ENCODE measurements at places on chromosomes 2 and 18.

- ATAC-seq, result no peak
Observed at GRCh38 chr2:23624378-23624777, 239.4 kb downstream of the KLHL29 start.

DNA sequence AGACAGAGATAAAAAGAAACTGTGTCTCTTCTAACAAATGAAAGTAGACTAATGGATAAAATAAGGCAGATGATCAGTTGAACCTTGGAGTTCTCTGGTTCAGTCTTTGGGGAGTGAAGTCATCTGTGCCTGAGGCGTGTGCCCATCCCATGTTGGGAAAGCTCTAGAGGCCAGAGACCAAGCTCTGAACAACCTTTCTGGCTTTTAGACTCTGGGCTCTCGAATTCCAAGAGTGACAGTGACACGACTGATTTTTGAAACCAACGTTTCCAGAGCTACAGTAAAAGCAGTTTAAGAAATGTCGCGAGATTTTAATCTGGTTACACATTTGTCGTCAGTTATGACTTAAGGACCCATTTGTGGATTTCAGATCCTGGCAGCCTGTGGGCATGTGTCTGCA is 83.7 kb upstream of the APCDD1 start:
- no peak for ATAC-seq

DNA sequence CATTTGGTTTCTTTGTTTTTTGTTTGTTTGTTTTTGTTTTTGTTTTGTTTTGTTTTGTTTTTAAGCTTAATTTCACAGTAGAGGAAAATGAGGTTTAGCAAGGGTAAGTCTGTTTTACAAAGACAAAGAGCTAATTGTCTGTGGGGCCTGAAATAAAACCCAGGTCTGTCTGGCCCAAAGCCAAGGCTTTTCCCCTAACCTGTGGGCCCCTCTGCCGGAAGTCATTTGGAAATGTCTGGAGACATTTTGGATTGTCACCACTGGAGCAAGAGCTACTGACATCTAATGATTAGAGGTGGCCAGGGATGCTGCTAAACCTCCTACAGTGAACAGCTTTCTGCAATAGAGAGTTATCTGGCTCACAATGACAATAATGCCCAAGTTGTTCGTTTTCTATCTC is 167.2 kb downstream of the MAP2 start:
- ATAC-seq, result no peak

GRCh38 chr2:37415128-37415820 is 70.8 kb downstream of the QPCT start:
- peak; percentile 72 for ATAC-seq

- no peak for ATAC-seq
Observed at GRCh38 chr2:5410991-5411700, 281.0 kb upstream of the SOX11 start.

- ATAC-seq, result no peak
Observed at GRCh38 chr2:30454571-30454970, 7.5 kb downstream of the LCLAT1 start.

DNA sequence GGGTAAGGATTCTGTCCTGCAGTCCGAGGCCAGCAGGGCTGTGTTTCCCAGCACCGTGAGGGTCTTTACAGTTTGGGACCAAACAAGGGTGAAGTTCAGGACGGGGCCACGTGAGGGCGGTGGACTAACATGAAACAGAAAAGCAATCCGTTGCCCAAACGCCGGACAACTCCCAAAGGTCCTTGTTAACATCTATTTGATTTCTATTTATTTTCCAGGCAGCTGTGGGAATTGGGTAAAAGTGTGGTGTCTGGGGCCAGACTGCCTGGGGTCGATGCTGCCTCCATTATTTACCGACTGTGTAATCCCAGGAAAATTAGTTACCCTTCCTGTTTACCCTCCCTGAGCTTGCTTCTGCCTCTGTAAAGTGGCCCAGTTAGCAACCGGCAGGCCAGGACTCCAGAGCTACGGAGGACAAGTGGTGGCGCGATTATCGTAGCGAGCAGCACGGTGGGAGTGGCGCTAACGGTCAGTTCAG is 66.3 kb upstream of the TCF7L1 start:
- ATAC-seq, result peak; percentile 89

GRCh38 chr18:74290794-74291471 is 830 bp downstream of the CYB5A start:
- ATAC-seq, result no peak

- no peak for ATAC-seq
Observed at GRCh38 chr2:236968101-236968879, 117.4 kb upstream of the COPS8 start.

DNA sequence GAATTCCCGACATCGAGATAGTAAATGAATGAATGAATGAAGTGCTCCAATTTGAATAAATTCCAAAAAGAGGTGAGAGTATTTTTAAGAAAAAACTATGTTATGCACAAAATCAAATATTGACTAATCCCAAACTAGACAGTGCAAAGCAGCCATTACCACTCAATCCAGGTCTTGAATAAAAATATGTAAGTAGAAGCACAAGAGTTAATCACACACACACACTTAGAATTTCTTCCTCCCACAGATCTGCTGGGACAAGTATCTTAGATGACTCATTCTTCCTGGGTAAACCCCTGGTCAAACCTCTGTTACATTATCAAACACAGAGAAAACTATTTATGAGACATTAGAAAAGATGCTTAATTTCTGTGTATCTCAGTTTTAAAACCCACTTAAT is 102.0 kb downstream of the PLA2R1 start:
- peak; percentile 98 for ATAC-seq

DNA sequence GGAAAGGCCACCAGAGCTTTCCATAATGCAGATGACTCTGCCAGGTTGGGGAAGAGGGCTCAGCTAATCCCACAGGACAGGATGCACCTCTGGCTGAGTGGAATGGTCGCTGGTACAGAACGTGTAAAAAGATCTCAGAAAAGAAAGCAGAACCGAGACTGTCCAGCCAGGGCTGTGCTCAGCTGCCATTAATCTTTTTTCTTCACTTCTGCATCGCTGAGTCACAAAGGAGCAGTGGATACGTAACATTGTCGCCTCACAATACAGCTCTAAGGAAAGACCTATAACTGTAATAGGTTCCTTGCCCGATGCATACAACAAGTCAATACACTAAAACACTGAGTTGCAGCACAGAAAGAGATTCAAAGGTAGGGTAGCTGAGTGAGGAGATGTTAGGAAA is 354.2 kb downstream of the EN1 start:
- ATAC-seq, result no peak

GRCh38 chr2:133054297-133054696 is 384.3 kb upstream of the LYPD1 start:
- ATAC-seq, result no peak

GRCh38 chr2:204437815-204438756 is 107.2 kb upstream of the PARD3B start:
- ATAC-seq, result no peak

DNA sequence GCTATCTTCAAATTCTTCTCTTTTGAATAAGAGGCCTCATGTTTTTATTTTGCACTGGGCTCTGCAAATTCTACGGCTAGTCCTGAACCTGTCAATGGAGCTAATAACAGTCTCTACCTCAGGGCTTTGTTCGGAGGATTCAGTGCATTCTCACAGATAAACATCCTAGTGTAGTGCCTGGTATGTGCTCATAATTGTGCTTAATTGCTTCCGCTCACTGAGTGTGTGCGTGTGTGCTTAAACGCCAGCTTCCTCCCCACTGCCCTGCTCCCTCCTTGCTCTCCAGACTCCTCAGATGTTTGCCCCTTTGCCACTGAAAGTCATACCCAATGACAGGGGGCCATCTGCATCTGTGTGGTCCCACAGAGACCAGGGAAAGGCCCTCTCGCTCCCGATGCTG is 6.7 kb downstream of the GYPC start:
- ATAC-seq, result no peak

GRCh38 chr18:59980188-59980637 is 80.4 kb downstream of the PMAIP1 start:
- ATAC-seq, result no peak

DNA sequence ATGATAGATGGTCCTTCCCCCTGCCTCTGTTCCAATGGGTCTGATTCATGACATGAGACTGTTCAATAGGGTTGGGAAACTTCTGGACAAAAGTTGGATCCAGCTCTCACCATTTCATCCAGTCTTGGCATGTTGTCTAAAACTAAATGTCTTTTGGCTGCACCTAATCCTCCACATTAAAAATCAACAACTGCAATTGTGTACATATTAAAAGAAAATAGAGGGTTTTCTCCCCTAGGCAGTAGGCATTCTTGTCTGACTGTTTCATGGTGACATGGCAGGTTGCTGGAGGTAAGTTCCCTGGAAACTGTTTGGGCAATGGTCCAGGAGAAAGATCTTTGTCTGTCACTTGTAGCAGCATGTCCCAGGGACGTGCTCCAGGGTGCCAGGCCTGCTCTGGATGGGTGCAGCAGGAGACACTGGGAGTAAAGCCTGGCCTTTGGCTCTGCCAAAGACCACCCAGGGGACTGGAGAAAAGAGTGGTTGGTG is 135.8 kb downstream of the TCF4 start:
- ATAC-seq, result no peak

- no peak for ATAC-seq
Observed at GRCh38 chr2:202299712-202300111, 34.1 kb downstream of the NOP58 start.

GRCh38 chr2:179518830-179519229 is 254.2 kb upstream of the SESTD1 start:
- no peak for ATAC-seq

DNA sequence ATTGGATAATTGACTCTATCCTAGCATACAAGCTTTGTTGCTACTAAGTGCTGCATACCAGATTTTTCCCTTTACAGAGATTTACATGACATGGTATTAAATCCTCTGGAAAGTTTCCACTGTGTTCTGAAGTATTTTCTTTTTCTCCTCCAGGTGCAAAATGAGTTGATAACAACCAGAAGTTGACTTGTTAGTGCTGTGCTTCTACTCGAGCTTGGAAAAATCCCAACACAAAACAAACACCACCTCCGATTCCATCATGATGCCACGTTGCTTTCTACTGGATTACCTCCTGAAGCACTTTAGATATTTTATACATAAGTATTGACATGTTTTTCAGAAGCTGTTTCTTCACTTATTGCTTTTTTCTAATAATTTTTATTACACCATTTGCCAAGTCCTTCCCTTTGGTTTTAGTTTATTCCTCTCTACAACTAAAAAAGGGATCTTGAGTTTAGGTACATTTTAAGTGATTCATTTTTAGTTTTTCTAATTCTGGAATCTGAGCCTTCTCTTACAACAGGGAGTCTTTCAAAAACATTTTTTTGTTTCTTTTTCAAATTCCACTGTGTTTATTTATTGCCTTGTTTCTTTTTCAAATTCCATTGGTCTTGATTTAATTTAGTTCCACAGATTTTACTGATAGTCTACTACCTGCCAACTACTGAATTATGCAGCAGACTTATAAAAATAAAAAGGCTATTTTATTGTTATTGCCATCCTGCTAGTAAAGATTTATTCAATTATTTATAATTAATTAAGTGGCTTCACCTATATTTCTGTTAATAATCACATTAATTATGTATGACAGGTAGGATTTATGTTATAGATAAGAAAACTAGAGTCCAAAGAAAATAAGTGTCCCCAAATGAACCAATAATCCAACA is 143.4 kb downstream of the PPP1R1C start:
- peak; percentile 68 for ATAC-seq

GRCh38 chr2:72153924-72154323 is 6.3 kb upstream of the CYP26B1 start:
- no peak for ATAC-seq

- ATAC-seq, result no peak
Observed at GRCh38 chr2:118686346-118686745, 161.1 kb downstream of the EN1 start.

DNA sequence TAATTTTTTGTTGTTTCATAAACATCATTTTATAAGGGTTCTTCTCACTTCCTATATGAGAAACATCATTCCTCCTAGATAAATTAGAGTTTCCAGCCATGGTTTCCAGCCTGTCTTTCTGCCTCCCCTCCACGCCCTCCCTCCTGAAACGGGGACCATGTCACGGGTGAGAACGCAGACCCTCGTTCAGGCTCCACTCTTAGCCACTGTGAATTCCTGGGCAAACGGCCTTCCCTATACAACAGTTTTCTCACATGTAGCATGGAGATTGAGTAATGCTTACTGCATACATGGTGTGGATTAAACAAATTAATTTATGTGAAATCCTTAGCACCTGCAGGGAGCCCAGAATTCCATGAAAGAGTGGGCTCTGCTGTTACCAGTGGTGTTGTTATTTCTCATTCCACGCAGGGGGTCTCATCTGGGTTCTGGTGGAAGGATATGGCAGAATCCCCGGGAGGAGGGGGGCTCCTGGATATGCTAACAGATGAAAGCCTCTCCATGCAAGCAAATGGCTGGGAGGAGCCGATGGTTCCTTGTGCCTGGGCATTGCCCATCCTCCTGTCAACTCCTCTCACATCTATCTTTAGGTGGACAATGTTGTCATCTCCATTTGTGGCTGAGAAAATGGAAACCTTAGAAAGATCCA is 54.0 kb upstream of the TWIST2 start:
- no peak for ATAC-seq

Measured in SK-N-SH treated with all-trans-retinoic acid at 6 μM for 48 hours (cell line).